ENCODE measurements at places on chromosomes 13 and 19. TPM values are rescaled to one million over a fixed set of nuclear protein-coding genes. Genes with fewer than 3 reads are reported as not detected.
A peak's percentile ranks its signal among the peaks of the same experiment; 100 is the strongest.

The NACC1 gene
- 16.2 TPM for total RNA-seq

- peak; percentile 85 for DNase-seq
Measured at GRCh38 chr19:46478356-46478986, 7.1 kb upstream of the PNMA8A start.

DNA sequence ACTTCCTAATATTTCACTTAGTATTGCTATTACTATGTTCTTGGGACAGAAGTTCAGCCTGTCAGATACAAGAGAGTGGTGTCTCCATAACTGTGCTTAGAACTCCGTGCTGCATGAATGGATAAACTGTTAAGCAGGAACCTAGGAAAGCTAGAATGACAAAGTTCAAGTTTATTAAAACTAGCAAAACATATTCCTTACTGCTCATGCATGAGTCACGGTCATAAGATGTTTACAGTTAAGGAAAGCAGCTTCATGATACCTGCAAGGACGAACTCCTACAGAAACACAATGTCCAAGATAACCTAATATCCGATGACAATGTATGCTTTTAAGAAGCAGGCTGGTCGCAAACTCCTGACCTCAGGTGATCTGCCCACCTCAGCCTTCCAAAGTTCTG is 6.0 kb upstream of the ZNF765 start:
- DNase-seq, result no peak

DNA sequence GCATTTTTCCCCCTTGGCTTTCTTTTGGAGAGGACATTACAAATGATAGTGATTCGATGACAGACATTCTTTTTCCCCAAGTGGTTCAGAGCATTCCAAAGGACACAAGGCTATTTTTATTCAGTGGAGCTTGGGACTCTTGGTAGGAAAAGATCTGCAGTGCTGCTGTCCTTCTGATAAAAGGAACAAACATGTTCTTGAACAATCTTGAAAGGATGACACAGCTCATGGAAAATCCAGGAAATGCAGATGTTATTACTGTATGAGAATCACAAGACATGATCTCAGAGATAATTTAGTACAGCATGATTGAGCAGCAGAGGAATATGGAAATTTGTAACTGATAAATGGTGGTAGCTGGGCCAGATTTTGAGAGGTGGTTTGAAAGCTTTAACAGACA is 96.2 kb upstream of the RFC3 start:
- peak; percentile 38 for DNase-seq

DNA sequence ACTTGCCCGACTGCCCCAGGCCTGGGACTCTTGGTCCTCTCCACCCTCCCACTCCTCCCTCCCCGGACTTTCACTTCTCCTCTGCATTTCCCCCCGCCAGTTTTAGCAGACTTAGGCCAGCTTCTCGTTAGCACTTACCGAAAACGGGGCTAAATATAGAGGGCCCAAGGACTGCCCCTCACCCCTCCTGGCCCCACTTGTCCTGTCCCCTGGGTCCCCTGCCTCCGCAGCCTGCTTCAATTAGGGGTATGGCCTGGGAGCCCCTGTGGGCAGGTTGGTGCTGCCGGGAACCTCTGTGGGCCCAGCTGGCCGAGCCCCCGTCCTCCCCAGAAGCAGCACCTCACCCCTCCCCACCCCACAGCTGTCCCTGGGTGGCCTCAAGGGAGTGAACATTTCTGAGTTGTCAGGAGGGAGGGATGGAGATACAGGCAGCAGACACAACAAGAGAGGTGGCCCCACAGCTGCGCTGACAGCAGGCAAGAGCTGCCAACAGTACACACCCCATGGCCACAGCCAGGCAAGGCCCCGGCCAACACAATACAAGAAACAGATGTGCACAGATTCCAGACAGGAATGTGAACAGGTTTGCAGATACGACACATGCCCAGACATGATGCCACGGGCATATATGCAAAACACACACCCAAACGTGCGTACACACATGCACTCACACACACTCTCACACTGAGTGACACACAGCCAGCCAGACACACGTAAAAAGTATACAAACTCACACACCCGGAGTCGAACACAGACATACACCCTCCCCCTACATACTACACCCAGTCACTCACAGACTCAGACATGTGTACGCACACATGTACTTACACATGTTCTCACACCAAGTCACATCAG is 2.6 kb downstream of the POU2F2 start:
- peak; percentile 63 for DNase-seq

- DNase-seq, result no peak
Measured at GRCh38 chr13:49499889-49500660, 4.3 kb downstream of the PHF11 start.

DNA sequence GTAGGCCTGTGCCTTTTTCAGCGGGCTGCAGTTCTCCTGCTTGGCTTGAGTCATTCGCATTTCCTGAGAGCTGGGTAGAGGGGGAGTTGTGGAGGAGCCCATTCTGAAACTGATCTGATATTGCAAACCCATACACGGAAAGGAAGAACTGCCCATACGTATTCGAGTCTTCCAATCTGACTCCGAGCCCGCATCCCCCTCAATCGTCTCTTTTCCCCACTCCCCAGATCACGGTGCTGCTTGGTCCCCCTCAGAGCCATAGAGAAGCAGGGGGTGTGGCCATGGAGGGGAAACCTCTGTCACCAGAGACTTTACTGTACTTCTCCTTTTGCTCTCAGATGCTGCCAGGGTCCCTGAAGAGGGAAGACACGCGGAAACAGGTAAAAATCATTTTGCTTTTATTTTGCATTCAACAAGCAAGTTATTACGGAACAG is at the start of gene CD22:
Gene CD22, plus strand, starts transcription at position 337 of the 435 bp plus-strand sequence. CDS start 2,854 bp downstream, outside the sequence.
- DNase-seq, result no peak

The ZNF560 gene
- not detected for total RNA-seq

The KCNN1 gene
- 0.41 TPM for total RNA-seq

DNA sequence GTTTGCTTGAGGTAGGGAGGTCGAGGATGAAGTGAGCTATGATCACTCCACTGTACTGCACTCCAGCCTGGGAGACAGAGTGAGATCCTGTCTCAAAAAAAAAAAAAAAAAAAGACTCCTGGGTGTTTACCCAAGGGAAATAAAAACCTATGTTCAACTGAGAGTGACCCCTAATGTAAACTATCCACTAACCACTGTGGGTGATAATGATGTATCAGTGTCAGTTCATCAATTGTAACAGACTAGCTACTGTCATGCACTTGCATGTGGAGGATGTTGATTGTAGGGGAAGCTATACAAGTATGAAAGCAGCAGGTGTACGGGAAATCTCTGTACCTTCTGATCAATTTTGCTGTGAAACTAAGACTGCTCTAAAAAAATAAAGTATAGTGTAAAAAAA is 2.6 kb upstream of the CIB3 start:
- DNase-seq, result no peak

DNA sequence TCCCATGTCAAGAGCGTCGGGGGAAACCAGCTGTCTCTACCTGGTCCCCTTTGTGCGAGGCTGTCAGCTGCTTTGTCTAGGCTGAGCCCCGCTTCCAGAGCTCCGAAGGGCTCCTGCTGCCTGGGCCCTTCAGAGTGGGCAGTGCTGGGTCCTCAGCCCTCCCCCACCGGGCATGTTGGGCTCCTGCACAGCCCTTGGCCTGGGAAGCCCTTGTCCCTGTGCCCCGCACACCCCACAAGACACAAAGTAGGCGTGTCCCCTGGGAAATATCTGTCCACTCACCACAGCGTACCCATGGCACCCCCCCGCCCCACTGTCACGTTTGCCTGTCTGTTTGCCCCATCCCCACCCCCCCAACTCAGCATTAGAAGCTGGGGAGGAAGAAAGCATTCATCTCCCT is 39.6 kb upstream of the RANBP3 start:
- no peak for DNase-seq

GRCh38 chr13:26485288-26485687 is 72.2 kb upstream of the WASF3 start:
- DNase-seq, result no peak

The ZNF177 gene
- 5.8 TPM for total RNA-seq

GRCh38 chr13:97648171-97648880 is 214.4 kb downstream of the RAP2A start:
- DNase-seq, result no peak

- DNase-seq, result no peak
Measured at GRCh38 chr13:33496336-33496735, 210.8 kb upstream of the STARD13 start.

The NFIC gene
- total RNA-seq, result 70.0 TPM

GRCh38 chr19:6418562-6418932 is 6.1 kb downstream of the KHSRP start:
- DNase-seq, result no peak

DNA sequence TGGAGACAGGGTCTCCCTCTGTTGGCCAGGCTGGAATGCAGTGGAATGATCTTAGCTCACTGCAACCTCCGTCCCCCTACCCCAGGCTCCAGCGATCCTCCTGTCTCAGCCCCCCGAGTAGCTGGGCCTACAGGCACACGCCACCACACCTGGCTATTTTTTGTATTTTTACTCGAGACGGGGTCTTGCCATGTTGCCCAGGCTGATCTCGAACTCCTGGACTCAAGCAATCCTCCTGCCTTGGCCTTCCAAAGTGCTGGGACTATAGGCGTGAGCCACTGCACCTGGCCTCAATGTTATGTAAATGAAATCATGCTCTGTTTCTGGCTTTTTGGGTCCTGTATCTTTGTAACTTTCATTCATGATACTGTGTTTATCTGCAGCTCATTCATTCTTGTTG is 8.1 kb upstream of the ZNF579 start:
- DNase-seq, result no peak

The GJB6 gene
- total RNA-seq, result 18.5 TPM

DNA sequence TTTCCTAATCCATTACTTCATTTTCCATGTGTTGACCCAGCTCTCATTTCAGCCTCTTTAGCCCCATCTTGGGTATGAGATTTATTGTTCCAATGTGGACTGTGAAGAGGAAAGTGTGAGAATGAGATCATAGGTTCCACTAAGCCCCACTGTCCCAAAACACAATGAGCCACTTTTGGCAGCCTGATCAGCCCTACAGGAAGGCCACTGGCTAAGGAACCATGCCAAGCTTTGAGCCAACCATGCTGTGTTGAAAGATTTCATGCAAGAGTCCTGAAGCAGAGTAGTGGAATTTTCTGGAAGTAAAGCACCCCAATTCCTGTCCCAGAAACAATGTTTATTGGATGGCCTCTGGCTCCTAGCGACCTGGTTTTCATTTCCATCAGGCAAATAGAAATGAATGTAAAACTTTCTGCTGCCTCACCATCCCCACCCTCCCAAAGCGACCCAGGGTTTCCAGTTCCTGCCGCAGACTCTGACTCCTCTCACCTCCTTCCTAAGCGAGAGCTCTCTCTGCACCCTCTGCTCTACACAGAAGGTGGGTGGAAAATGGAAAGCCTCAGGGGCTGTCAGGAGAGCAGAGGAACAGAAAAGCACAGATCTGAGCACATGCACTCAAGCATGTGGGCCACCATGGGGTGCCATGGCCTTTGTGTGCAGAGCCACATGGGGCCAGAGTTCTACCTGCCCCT is 73.1 kb downstream of the KCTD12 start:
- DNase-seq, result peak; percentile 94

- peak; percentile 16 for DNase-seq
Measured at GRCh38 chr13:96071504-96071903, 18.3 kb upstream of the UGGT2 start.

DNA sequence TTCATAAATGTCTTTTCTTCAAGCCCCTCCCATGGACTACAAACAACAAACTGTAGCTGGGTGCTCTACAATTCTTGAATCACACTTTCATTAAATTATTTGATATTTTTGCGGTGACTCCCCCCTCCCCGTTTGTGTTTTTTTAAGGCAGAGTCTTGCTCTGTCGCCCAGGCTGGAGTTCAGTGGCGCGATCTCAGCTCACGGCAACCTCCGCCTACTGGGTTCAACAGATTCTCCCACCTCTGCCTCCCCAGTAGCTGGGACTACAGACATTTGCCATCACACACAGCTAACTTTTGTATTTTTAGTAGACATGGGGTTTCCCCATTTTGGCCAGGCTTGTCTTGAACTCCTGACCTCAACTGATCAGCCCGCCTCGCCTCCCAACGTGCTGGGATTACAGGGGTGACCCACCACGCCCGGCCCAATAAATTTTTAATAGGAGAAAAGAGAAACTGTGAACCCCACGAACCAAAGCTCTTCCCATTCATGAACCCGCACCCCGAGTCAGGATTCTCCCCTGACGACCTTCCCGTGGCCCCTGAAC is 703 bp downstream of the ZNF506 start:
- DNase-seq, result peak; percentile 6

DNA sequence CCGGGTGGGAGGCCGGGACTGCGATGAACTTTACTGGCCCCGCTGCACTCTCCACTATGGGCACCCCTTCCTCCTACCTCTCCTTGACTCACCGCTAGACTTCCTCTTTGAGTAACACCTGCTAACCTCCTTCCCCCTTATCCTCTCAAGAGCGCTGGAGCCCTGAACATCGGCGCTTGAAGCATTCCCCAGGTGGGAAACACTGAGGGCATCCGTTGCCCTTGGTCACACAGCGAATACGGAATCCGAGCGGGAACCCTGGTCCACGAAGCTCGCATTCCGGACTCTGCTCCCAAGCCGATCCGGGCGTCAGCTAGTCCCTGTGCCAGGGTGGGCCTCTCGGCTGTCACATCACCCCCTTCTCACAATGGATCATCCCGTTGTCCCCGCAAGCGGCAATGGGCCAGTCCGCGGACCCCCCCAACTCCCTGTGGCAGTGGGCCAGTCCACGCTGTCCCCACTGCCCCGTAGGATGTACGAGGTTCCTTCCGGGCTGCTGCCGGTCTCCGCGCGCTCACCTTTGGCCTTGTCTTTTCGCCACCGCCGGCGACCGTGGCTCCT is 4.2 kb downstream of the LIPE start:
- DNase-seq, result peak; percentile 71

GRCh38 chr13:69035771-69036170 is 1071.9 kb upstream of the ATXN8OS start:
- DNase-seq, result no peak

DNA sequence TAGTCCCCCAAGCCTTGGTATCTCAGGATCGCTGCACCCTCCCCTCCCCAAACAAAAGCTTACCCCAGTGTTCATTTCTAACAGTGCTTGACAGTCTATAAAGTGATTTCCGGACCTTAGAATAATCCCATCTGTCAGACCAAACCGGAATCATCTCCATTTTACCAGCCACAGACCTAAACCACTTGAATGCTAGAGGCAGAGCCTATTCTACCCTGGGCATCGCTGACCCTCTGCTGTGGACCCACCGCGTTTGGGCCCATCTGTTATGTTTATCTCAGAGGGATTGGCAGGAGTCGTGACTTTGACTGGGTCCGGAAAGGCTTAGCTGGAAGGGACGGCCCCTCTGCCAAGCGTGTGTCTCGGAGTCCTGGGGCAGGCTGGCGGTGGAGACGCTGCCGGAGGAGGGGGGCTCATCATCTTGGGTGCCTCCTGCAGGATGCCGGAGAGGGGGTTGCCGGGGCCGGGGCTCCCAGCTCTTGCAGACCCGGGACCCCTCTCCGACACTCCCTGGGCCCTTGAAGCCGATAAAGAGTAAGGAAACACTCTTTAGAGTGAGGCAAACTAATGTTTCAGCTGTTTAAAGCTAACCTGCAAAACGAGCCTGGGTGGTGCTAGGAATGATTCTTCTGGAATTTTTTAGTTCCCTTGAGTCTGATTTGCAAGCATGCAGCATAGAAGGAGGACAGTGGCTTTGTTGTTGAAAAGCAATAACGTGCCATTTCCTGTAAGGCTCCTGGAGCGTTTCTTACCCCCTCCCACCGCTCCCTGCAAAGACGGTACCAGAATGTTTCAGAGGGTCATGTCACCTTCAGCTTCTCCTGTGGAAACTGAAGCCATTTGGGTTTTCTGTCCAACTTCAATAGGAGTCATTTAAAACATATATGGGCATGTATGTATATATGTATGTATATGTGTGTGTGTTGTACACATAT is 1.3 kb downstream of the SLC25A42 start:
- DNase-seq, result no peak

GRCh38 chr13:110228936-110229904 is 77.7 kb downstream of the COL4A1 start:
- DNase-seq, result peak; percentile 61

GRCh38 chr13:83153848-83154247 is 728.4 kb downstream of the SLITRK1 start:
- no peak for DNase-seq

Data from tongue (tissue), 3 donors.